ENCODE measurements at places on chromosomes 12 and 14.

GRCh38 chr12:89685363-89685972, 23.2 kb downstream of the ATP2B1 start:
- DNase-seq = no peak

DNA sequence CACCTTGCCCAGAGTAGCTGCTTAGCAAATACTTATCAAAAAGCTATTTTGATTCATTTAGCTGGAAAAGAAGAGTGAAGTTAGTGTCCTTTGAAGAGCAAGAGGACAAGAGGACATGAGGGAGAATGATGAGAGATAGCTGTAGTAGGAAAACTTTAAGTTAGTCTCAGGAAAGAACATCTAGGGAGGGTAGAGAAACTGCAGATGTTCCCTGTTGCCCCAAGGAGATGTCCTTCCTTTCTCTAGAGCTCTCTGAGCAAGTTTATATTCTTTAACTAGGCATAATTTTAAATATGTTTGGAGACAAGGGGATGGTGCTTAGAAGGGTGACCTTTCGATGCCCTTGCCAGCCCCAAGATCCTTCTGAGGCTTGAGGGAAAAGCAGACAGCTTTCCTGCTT, 529.1 kb upstream of the TBX3 start:
- DNase-seq = no peak

DNA sequence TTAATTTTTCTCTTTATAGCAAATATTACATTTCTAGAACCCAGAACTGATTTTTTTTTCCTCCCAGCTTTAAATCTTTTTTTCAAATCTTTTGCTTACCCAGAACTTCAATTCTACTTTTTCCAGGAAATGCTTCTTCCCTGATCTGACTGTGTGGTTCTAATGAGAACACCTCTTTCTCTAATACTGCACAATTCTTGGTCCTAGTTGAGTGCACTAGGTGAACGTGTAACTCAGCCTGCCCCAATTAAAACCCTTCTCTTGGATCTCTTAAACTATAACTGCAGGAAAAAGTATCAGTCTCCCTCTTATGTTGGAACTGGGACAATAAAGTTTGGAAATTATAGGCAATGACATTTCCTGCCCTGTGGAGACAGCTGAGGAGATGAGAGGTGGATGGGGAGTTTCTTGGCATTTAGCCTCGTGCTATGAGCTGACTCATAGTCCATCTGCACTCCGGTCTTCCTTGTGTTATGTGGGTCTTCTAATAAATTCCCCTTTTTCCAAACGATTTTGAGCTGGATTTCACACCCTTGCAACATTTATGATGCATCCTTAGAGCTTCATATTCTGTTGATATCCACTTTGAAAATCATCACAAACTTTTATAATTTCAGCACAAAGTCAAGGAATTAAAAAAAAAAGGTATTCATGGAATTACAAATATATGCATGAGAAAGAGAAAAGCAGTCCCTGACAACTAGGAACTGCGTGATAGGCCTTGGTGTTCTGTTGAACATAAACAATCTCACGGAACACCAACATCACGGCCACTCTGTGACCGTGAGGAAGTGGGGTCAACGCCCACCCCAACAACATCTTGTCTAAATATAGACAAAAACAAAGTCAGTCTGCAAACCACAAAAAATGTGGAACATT, 52.4 kb downstream of the BRMS1L start:
- no peak for DNase-seq

DNA sequence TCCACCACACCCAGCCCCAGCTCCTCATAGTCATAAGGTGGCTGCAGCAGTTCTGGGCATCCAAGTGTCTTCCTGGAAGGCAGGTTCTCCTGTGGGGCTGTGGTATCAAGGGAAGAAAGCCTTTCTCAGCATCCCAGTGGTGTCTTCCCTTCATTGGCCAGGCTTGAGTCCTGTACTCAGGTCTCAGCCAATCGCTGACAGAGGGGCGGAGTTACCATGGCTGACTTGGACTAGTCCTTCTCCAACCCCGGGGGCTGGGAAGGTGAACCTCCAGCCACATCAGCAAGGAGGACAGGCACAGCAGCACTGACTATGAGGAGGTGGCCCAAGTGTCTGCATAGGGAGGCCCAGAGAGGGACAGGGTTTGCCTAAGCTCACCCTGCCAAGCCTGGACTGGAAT, 64.0 kb upstream of the SLC24A4 start:
- no peak for DNase-seq

GRCh38 chr14:103496776-103497175, 25.9 kb downstream of the CKB start:
- no peak for DNase-seq

- DNase-seq = no peak
Observed at GRCh38 chr12:108832208-108832607, 25.2 kb downstream of the SSH1 start.

DNA sequence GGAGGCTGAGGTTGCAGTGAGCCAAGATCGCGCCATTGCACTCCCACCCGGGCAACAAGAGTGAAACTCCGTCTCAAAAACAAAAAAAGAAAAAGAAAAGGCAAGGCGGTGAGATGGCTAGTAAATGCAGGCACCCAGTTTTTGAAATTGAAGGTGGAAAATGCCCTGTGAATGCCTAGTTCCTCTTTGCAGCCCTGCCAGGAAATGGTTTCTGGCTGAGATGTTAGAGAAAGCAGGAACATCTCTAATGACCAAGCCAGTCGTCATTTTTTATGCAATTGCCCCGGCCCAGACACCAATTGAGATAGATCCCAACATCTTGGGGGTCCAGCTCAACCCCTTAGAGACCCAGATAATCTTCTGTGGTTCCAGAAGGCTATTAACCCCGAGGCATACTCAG, 17.0 kb downstream of the SLC8A3 start:
- DNase-seq = no peak

GRCh38 chr12:100221523-100221922, 20.9 kb downstream of the ACTR6 start:
- no peak for DNase-seq

DNA sequence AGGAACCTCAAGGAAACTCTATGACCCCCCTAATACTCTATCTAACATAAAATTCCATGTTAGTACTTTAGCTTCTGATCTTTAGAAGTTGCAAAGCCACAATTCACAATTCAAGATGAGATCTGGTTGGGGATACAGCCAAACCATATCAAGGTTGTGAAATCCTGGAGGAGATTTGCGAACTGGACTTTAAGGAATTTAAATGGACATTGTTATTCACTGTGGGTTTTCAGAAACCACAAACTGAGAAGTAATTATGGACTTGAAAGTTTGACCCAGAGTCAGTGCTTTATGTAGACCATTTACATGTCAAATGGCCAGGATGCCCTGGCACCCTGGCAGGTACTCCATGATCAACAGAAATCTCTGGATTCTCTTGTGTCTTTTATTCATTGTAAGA, 14.2 kb upstream of the CDKL1 start:
- no peak for DNase-seq

- no peak for DNase-seq
Observed at GRCh38 chr12:48998497-48999353, 450 bp downstream of the DDN start.

- DNase-seq = no peak
Observed at GRCh38 chr12:5197131-5197530, 153.5 kb downstream of the KCNA5 start.

- DNase-seq = no peak
Observed at GRCh38 chr12:39122562-39123204, 217.3 kb upstream of the CPNE8 start.

DNA sequence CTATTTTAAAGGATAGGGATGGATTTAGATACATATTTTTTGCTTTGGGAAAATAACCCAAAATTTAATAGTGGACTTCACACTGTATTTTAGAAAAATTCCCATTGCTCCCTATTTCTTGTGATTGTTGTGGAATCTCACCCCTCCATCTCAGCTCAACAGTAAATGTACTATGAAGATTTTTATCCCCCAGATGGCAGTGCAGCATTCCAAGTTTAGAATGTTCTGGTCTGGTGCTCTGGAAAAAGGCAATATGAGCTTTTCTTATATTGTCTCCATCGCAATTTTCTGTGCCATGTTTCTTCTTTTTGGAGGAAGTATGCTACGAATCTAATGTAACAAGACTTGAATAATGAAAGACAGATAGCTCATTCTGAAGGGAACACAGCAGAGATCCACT, 471.7 kb upstream of the SYT1 start:
- no peak for DNase-seq

GRCh38 chr12:85616201-85616600, 220.0 kb downstream of the RASSF9 start:
- DNase-seq = no peak

DNA sequence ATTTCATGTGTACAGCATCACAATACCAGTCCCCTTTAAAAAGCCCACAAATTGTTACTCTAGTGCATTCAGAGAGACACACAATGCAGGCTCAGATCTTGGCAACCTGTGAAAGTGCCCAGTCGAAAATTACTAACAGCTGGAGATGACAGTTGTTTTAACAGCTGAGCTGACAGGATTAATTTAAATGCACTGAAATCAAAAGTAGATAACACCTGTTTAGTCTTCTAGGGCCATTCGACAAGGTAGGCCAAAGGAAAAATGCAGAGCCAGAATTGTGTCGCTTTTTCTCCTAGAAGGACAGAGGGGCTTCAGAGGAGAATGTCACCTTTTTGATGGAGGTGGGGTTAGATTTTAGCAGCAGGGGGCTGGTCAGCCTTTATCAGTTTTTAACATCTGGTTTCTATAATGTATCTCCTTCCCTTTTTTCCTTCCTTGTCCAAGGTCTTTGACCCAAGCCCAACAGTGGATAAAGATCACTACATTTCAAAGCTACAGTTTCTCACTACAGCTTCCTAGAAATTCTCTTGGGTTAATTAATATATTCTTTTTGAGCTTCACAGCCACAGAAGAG, 139.1 kb downstream of the SOX5 start:
- no peak for DNase-seq

DNA sequence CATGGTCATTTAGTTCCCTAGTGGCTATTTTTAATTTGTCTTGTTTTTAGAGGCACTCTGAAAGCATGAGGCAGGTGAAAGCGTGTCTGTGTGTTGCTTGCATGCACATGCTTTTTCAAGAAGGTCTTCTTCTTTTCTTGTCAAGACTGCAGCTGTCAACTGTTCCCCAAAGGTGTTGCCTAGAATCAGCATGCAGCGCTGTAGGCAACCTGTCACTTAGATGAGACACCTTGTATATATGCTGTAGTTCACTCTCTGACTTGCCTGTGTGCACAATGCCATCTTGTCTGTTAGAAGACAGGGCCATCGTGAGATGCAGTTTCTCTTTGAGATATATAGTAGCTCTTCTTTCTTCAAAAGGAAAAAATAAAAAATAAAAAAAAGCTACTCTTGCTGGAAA, 885.7 kb downstream of the DIO2 start:
- DNase-seq = no peak

GRCh38 chr12:12725956-12726554, 8.9 kb downstream of the CDKN1B start:
- no peak for DNase-seq

DNA sequence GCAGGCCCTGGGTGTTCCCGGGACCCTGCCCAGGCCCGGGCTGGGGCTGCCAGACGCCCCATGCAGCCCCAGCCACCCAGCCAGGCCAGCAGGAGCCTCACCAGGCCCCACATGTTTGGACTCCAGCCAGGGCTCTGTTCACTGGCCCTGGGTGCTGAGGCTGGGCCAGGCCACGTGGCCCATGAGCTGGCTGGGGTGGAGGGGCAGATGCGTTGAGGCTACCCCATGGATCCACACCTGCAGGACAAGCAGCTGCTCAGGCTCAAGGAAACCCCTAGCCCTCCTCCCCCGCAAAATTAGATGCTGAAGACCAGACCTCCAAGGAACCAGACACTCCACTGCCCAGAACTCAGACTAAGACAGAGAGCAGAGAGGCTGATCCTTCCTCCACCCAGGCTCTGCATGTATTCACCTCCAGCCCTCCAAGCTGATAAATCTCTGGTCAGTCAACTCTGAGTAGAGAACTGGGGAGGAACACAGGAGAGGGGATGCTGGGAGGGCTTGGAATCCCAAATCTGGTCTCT, 1.6 kb downstream of the CDH24 start:
- DNase-seq = no peak

DNA sequence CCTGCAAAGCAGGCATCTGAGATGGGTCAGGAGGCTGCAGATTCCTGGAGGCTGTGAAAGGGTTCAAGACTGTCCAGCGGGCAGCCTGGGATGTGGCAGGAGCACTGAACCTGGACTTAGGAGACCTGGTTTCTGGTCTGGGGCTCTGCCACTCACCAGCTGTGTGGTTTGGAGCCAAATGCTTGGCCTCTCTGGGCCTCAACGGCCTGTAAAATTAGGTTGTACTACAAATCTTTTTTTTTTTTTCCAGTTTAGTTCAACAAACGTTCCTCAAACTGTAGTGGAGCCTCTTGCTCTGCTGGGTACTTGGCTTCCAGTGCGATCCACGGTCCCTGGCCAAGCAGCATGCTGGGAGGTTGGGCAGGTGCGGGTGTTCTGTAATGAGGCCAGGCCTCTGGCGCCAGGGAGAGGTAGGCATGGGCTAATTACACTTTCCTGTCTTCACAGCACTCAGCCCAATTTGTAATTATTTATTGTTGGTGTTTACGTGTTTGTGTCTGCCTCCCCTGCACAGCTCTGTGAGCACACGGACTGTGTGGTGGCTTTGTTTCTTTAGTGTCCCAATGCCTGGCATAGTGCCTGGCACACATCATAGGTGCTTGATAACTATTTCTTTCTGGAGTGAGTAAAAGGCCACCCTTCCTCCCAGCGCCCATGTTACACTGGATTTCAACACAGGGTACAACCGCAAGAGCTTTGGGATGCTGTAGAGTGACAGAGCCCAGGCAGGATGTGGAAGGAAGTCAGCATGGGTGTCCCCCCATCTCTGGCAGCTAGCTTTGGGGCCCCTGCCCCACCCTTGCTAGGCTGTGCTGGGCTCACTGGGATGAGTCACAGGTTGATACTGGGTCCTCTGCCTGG, 5.8 kb upstream of the KRT80 start:
- no peak for DNase-seq

- DNase-seq = no peak
Observed at GRCh38 chr12:130142736-130143135, 19.5 kb upstream of the FZD10 start.

DNA sequence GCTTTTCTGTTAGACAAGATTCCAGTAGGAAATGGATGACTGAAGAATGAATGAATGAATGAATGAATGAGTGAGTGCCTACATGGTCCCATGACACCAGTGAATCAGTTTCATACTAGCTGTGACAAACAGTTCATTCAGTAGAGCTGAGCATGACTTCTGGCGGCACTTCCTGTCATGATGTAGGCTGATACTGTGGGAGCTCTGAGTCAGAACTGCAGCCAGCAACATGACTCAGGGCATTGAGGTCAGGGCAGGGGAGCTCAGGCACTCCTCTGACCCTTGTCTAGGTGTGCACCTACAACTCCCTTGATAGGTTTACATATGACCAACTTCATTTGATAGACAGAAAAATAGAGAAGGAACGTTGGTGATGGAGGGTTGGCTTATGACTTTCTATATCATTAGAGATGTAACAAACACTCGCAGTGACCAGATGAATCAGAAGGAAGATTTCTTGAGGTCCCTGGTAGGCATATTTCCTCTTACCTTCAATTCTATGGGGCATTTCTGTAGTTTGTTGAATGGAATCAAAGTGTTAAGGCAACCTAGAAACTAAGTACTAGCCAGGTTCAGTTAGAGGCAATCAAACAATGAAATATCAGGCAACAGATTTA, 139.3 kb upstream of the ARHGAP5 start:
- DNase-seq = no peak

GRCh38 chr14:31243860-31244259, 36.3 kb upstream of the HECTD1 start:
- DNase-seq = no peak

GRCh38 chr14:65411656-65412031, 886 bp upstream of the FUT8 start:
- peak; percentile 62 for DNase-seq

All from stimulated activated CD8-positive, alpha-beta memory T cell treated with anti-CD3 and anti-CD28 coated beads, Interleukin-4, amount 100 ng/mL, for 1 hour (primary cell).